ENCODE measurements at places on chromosomes 2 and 18.
A peak's percentile ranks its signal among the peaks of the same experiment; 100 is the strongest.

- DNase-seq: no peak
Observed at GRCh38 chr2:38794235-38794946, 16.4 kb downstream of the GEMIN6 start.

- DNase-seq: peak; percentile 14
Observed at GRCh38 chr2:61759718-61760117, 94.1 kb downstream of the FAM161A start.

- no peak for DNase-seq
Observed at GRCh38 chr2:172931256-172931894, 144.3 kb upstream of the MAP3K20 start.

- DNase-seq: no peak
Observed at GRCh38 chr2:1476617-1477195, 63.4 kb downstream of the TPO start.

- peak; percentile 18 for DNase-seq
Observed at GRCh38 chr2:58047373-58047935, 848 bp downstream of the VRK2 start.

- no peak for DNase-seq
Observed at GRCh38 chr2:66702301-66702700, 267.4 kb downstream of the MEIS1 start.

GRCh38 chr2:175027755-175028154 lies 22.6 kb upstream of the CHN1 start:
- no peak for DNase-seq

DNA sequence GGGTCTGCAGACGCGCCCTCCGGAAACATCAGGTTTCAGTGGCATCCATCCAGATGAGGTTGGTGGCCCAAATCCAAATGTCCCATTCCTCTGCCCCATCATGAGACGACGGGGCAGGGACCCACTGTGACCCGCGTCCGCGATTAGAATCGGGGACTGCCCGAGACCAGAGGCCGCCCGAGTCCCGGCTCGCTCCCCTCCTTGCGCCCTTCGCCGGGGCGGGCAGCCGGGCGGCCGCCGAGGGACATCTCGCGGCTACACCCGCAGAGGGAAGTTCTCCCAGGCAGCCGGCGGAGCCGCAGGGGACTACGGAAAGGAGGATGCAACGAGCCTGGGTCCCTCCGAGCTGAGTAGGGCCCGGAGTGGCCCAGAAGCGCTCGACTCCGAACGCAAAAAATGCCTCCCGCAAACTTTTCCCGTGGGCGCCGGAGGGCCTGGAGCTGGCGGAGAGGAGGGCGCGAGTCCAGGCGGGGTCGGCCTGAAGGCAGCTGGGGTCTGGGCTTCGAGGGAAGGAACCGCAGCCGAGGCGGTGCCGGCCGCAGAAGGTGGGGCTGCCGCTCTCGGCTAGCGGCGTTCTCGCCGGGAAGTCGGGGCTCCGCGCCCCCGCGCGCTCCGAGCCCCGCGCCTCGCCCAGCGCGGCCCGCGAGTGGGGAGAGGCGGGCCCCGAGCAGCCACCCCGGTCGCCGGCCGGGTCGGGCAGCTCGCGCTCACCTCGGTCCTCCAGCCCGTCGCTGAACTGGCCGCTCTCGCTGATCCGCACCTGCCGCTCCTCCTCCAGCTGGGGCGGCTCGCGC lies 580 bp downstream of the TMEM163 start:
- no peak for DNase-seq

GRCh38 chr18:67731851-67732250 lies 215.3 kb upstream of the DSEL start:
- DNase-seq: no peak

- DNase-seq: no peak
Observed at GRCh38 chr2:8965216-8965969, 38.1 kb downstream of the MBOAT2 start.
